ENCODE measurements at places on chromosomes 1 and 21. TPM values are rescaled to one million over a fixed set of nuclear protein-coding genes. Genes with fewer than 3 reads are reported as not detected.

Gene ZFP69B
- 2.3 TPM for total RNA-seq

Gene ACTA1
- total RNA-seq = not detected

Gene NOL9
- total RNA-seq = 30.2 TPM

Gene RGS8
- 0.16 TPM for total RNA-seq

Gene WNT2B
- total RNA-seq = 9.5 TPM

Gene KRTAP19-1
- total RNA-seq = not detected

Gene PLEKHA6
- total RNA-seq = 0.32 TPM

Gene SLC9C2
- not detected for total RNA-seq

Gene AHCTF1
- total RNA-seq = 34.7 TPM

Gene CNTN2
- not detected for total RNA-seq

Gene SDC3
- 172 TPM for total RNA-seq

Gene KCNK1
- 0.16 TPM for total RNA-seq

Gene AQP10
- total RNA-seq = not detected

Gene MMEL1
- total RNA-seq = not detected

Gene HNRNPR
- total RNA-seq = 52.4 TPM

Gene DYNLT5
- total RNA-seq = 2.8 TPM

Gene CLCA2
- total RNA-seq = 7.7 TPM

Gene GJC2
- total RNA-seq = 2.1 TPM

Gene SARS1
- 299 TPM for total RNA-seq

Gene TENT5C
- total RNA-seq = 0.49 TPM

Gene C1QTNF12
- total RNA-seq = 1.1 TPM

Gene RBBP5
- 19.6 TPM for total RNA-seq

Gene TEX38
- total RNA-seq = not detected
